ENCODE measurements at places on chromosomes 2 and 18.
A peak's percentile ranks its signal among the peaks of the same experiment; 100 is the strongest.

- no peak for DNase-seq
Observed at GRCh38 chr2:48120759-48121242, 214.5 kb upstream of the FBXO11 start.

DNA sequence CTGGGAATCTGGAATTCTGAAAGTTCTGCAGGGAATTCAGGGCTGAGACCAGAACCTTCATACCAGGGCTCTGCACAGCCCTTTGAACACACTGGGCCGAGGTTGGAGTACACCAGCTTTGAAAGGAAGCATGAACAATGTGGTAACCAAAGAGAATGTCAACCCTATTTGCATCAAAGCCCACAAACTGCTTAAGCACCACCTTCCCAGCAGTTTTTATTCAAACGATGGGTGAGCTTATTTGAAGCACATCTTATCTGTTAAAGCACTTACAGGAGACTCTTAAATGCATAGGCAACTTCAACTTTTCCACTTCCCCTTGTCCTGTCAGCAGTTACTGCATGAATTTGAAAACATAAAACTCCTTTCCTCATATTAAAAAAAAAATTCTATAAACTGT, 96.6 kb downstream of the TXNL1 start:
- DNase-seq, result no peak

- DNase-seq, result peak; percentile 35
Observed at GRCh38 chr2:112048887-112049286, 6.2 kb upstream of the TMEM87B start.

DNA sequence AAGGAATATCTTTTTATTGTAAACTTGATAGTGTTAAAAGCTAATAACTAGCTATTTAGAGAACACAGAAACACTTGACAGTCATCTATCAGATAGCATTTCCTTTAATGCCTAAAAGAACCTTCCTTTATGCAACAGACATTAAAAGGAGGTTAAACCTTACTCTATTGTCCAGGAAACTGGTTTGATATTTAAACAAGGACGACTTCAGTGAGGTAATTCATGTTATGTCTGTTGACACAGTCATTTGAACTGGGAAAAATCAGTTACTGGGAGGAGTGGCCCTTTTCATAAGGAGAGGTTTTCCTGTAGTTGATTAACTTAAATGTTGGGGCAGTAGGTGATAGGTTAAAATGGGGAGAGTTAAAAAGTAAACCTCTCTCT, 6.7 kb downstream of the TGIF1 start:
- DNase-seq, result peak; percentile 21

- no peak for DNase-seq
Observed at GRCh38 chr2:68027959-68028358, 34.8 kb downstream of the C1D start.

DNA sequence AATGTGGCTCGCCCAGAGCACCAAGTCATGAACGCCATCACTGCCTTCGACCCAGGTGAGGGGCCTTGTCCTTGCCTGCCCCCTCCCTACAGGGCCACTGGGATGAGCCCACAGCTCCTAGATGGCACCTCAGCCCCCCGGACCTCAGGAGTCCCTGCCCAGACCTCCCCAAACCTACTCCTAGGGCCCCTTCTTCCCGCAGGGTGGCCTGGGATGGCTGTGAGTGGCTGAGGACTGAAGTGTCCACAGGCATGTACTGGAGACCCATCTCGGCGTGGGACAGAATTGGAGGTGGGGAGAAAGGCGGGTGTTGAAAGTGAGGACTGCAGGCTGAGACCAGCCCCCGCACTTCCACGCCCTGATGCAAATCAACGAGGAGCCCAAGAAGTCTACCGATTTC, 2.8 kb upstream of the TUBB6 start:
- no peak for DNase-seq

- no peak for DNase-seq
Observed at GRCh38 chr2:138210487-138210886, 246.2 kb downstream of the HNMT start.

GRCh38 chr2:71358931-71359671, 27.5 kb downstream of the ZNF638 start:
- DNase-seq, result no peak

DNA sequence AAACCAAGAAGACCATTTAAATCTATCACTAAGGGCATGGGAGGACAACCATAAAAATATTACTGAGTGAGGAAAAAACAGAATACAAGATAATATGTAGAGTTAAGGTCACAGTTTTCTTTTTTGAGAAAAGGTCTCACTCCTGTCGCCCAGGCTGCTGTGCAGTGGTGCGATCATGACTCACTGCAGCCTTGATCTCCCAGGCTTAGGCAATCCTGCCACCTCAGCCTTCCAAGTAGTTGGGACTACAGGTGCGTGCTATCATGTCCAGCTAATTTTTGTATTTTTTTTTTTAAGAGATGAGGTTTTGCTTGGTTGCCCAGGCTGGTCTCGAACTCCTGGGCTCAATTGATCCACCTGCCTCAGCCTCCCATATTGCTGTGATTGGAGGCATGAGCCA, 24.0 kb downstream of the POLR1A start:
- no peak for DNase-seq

GRCh38 chr2:61463769-61464475, 7.0 kb downstream of the USP34 start:
- no peak for DNase-seq

DNA sequence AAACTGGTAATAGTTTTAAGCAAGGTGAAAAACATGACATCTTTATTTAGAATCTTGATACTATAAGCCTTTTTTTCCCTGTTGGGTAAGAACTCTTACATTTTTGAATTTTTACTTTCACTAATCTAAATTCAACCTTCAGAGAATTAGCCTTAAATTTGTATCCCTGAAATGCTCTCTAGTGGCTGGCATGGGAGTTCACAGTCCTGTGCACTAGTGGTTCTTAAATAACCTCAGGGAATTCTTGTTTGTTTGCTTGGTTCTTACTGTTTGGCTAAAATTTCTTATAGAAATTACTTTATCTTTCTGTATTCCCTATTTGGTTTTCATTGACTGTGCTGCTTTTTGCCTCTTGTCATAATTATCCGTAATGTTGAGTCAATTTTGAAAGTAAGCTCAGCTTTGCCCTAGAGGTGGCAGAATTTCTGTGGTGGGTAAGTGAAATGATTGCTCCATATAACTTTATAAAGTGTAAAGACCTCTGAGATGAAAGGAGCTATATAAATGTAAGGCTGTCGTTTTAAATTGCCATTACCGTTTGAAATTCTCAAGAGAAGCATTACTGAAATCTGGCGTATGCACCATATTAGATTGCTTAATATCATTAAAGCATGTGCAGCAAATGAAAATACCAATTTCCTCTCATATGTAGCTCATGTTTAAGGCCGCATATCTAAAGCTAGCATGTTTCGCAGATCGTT, 391.3 kb upstream of the FIGN start:
- DNase-seq, result no peak

DNA sequence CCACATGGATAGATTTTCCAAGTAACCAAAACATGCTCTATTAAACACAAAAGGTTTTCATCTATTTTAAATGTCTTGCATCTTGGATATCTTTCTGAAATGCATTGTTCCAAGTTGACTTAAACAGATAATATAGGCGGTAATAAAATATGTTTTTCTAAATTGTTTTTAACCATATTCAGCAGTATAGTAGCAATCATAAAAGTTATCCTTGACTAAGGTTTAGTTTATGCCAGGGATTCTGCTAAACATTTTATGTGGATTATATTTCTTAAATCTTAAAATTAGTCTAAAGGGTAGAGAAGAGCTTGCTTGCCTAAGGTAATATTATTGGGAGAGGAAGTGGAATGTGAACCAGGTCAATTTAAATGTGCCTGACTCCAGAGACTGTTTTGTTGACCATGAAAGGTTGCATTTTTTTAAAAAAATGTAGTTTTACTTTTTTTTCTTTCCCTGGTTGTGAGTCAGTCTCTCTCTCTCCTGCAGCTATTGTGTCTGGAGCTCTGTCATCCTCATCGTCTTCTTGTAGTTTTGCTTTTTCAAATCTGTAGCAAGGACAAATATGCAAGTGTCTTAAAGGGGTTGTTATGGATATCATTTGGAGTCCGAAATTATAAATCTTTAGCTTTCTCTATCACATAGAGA, 309.1 kb upstream of the COL3A1 start:
- no peak for DNase-seq

DNA sequence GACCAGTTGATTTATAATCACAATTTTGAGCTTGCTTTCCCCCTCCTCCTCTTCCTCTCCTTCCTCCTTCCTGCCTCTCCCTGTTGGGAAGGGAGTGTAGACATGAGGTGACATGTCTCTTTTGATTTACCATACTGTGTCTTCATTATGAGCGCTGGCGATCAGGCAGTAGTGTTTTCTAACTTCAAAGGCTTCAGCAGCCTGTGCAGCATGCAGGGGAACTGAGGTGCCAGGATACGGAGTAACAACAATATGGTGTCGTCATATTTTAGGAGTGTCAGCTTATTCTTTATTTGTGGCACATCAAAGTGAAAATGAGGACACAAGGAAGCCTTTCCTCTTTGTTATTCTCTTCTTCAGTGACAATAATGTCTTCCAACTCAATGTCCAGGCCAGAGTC, 864.2 kb downstream of the SLC4A3 start:
- DNase-seq, result no peak

DNA sequence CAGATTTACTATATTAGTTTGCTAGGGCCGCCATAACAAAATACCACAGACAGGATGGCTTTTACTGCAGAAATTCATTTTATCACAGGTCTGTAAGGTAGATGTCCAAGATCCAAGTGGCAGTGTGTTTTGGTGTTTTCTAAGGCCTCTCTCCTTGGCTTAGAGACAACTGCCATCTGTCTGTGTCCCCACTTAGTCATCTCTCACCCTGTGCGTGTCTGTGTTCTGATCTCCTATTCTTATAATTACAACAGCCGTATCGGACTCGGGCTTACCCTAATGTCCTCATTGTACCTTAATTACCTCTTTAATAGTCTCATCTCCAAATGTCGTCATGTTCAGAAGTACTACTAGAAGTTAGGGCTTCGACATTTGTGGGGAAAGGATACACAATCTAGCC, 362.3 kb upstream of the CDH19 start:
- no peak for DNase-seq

DNA sequence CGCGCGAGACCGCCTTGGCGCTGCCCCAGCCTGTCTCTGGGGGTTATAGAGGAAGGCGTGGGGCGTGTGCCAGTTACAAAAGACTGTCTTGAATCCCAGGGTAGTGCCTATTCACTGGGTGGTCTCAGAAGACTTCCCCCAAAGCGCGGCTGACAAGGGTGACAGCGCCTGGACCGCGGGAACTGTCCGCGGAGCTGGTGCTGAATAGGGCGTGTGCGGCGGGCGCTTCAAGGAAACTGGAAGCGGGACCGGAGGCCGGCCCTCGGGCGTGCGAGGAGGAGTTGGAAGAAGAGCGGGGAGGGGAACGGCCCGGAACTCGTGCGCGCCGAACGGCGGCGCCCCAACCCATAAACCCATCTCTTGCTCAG, 2.3 kb downstream of the EGR4 start:
- DNase-seq, result no peak

DNA sequence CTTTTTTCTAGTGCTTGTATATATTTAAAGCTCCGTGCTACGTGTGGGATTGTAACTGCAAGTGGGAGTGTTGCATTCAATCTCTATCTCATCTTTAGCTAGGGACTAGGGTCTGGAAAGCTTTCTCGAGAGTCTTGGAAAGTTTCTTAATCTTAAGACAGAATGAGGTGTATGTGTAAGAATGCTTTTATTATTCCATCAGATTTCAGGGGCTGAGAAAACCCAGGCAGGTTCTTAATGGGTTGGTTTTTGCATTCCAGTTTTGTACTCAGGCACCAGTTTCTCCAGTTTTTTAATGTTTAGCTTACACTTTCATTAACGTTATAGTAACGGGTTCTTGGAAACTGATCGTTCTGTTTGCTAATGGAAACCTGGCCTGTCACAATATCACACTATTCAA, 20.3 kb downstream of the MRPL19 start:
- DNase-seq, result no peak

- DNase-seq, result no peak
Observed at GRCh38 chr18:11027862-11028261, 121.5 kb downstream of the PIEZO2 start.

DNA sequence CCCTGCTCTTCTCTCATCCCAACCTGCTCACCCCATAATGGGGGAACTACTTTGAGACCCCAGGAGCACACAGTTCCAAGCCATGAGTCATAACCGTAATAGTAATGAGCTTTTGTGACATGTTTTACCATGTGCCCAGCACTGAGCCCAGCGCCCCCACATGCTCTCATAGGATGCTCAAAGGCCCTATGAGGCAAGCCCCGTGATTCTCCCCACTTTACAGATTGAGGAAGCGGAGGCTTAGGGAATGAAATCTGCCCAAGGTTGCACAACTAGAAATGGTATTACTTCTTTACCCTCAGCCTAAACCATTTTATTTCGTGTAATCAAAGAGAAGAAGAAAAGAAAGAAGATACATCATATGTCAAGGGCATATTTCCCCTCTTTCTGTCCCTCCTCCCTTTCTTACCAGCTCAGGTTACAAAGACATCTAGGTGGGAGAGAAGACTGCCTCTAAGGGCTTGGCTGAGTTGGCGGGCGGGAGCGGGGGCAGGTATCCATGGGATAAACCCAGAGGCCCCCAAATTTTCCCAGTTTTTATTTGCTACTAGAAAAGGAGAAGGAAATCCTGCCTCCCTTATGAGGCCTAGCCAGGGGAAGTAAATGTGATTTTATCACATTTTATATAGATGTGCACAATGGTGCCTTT, 24.2 kb downstream of the BCL11A start:
- no peak for DNase-seq

GRCh38 chr2:120910164-120910563, 174.5 kb downstream of the GLI2 start:
- DNase-seq, result no peak

DNA sequence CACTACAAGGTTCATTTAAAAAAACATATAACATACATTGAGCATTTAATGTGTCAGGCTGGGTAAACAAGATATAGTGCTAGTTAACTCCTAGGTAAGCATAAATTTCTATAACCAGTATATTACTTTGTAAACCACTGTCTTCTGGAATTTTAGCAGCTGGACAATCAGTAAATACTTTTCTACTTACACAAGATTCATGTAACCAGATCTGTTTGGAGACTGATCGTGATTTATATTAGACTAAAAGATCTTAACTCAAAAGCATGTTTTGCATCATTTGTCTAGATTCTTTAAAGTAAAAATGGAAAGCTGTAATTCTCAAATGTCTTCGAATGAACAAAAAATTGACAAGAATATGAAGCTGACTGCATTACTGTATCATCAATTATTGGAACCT, 941 bp upstream of the SGO2 start:
- DNase-seq, result no peak

GRCh38 chr18:2998644-2999043, 14.3 kb downstream of the LPIN2 start:
- DNase-seq, result no peak

DNA sequence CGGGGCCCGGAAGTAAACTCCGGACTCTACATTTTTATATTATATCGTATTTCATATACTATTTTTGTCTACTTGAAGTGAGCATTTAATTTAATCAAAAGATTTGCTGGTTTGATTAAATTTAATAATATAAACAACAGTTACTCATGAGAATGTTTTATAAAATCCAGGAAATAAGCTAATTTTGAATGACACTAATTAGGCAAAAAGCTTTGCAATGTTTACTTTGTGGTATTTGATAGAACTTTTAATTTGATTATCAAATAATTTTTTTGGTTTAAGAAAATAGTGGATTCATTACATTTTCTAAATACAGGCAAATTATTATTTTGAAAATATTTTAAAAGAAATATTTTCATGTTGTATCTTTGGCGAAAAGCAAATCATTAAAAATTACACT, 900.4 kb upstream of the CDH2 start:
- no peak for DNase-seq

All from SHP77 (cell line).